Daoy (cell line): ENCODE measurements at places on chromosomes 6 and 20. TPM values are rescaled to one million over a fixed set of nuclear protein-coding genes. Genes with fewer than 3 reads are reported as not detected.

- no peak for DNase-seq
These were observed 39.0 kb downstream of the BLOC1S5 start for GRCh38 chr6:8025191-8025590.

DNA sequence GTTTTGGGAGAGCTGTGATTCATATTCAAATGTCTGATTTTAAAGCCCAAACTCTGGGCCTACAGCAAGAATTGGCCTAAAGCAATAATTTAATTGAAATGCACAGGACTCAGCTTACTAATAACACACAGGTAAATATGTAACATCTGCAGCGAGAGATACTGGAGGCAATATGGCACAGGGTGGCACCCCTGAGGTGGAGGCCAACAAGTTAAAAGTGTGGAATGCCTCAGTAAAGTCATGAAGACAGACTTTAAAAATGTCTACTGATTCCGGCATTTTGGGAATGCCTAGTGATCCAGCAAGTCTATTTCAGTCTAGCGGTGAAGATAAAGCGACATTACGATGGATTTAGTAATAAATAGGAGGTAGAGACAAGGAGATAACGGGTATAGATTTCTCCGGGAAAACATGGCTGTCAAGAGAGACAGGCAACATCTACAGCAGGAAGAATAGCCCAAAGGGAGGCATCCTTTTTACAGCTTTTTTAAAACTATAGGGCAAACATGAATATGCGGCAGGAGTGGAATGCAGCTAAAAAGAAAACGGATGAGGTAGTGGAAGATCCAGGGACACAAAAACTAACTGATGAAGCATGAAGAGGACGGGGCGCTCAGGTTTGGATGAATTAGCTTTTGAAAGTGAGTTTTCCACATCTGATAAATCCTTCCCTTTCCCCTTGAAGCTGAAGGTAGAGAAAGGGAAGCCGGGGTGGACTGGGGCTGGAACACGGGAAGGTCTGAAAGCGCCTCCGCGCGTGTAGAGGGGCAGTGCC lies 1.2 kb downstream of the NANP start:
- DNase-seq, result no peak

- DNase-seq, result peak; percentile 42
These were observed 163.7 kb downstream of the MAFB start for GRCh38 chr20:40525351-40525750.

DNA sequence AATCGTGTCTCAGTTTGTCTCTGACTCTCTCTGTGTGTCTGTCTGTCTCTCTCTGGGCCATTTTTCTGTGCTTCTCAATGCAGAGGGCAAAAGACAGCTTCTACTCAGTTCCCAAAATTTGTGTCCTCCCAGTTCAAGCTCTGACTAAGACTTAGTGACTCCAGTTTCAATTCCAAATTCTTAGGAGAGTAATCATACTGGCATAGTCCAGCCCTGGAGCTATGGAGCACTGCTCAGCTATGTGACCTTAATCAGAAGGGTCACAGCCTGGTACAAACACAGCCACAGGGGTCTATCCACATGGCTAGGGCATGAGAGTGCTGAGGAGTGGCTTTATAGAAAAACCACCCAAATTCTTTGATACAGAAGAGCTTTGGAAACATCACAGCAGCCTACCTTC lies 91.9 kb downstream of the FOXF2 start:
- peak; percentile 53 for DNase-seq

DNA sequence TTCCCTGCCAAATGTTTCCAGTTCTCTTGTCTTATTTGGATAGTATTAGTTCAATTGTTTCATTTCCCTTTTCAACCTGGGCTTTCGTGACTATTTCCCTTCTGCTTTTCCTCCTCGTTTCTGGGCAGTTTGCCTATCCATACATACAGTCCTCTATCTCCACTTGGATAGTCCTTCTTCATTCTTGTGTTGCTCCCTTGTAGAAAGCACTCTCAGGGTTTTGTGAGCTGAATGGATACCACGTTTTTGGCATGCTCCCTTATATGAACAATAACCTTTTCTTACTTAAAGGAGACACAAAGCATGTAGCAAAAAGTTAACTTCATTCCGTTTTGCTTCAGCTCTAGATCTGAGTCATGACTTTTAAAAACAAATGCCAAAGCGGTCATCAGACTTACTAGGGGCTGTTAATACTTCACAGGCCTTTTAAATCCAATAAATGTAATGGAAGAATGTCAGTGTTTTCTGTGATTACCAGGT lies 16.6 kb downstream of the CRYBG1 start:
- peak; percentile 27 for DNase-seq

- no peak for DNase-seq
These were observed 35.8 kb upstream of the MAS1 start for GRCh38 chr6:159854959-159855358.

GRCh38 chr20:46174469-46175126 lies 56.5 kb downstream of the CD40 start:
- DNase-seq, result peak; percentile 75

- no peak for DNase-seq
These were observed 60.4 kb downstream of the SOBP start for GRCh38 chr6:107550241-107550840.

GRCh38 chr20:1328680-1329330 lies at the start of gene SDCBP2:
TSS of gene SDCBP2 (minus strand) at chr20:1329139. CDS start at chr20:1320416, 8,723 bp downstream.
- DNase-seq, result no peak

GRCh38 chr6:133468591-133468990 lies 227.4 kb downstream of the EYA4 start:
- no peak for DNase-seq

DNA sequence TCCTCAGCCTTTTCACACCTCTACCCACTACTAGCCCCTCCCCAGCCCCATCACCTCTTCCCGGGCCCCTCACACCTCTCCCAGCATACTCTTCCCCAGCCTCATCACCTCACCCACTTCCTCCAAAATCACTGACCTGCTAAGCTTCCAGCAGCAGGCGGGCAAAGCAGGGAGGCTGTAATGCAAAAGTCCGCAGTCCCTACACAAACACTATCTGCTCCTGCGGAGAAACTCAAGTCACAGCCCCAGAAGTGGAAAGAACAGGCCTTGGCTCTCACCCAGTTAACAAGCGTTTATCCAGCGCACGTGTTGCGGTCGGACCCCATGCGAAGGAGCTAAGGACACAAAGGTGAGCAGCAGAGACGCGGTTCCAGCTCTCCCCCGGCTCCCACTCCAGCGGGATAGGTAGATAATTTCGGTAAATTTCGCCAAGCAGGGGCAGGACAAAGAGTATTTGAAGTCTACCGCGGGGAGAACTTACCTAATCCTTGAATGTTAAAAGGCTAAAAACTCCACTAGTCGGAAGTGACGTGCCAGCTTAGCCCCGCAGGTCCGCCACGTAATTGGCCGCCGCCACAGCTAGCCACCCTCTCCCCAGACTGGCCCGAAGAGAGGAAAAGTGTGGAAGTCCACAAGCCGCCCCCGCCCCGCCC lies 728 bp upstream of the TRIM39 start:
- DNase-seq, result peak; percentile 77

DNA sequence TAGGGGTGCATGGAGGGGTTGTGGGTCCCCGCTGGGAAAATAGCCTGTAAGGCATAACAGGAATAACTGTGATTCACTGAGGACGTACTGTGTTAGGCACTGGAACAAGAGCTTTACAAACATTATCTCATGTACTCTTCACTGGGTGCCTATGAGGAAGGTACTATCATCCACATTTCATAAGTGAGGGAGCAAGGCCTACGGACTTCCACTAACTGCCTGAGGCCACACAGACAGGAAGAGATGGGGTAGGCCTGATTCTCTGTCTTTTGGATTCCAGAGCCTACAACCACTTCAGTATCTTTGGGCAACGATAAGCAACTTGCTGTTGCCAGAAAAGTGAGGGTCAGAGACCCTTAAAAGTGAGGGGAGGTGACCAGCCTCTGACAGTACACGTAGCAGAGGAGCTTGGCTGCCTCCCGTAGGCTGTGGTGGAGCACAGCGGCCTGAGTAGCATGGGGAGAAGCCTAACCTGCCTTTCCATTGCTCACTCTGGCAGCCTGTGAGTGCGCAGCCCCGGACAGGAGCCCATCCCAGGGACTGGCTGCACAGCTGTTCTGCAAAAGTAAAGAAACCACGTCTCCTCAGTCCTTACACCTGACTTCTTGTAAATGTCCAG lies 30.4 kb downstream of the PSMB1 start:
- DNase-seq, result peak; percentile 36

DNA sequence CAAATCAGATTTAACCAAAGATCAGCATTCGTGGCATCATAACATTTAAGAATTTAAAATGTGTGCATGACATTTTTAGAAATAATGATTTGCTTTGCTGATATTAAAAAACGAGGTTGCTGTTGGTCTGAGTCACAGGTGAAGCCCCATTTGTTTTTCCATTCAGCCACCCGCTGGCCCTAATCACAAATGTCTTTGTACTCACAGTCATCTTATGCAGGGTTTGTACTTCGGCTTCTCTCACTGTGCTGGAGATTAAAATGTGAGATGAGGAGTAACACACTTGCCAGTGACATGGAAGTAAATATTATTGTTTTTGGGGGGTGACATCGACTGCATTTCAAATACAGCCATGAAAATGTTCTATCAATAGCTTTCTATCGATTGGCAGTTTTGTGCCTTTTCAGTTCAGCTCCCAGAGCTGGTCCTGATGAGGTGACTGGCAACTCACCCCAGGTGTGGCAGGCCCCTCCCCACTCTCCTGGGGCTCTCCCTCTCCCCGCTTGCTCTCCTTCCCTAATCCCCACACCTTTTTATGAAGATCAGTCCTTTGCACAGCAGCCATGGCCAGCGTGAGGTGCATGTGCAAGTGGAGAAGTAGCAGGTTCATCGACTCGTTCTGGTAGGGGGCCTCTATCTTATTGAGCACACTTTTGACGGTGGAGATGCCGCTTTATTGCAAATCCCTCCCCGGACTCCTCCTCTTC lies 58.8 kb upstream of the FUCA2 start:
- no peak for DNase-seq

DNA sequence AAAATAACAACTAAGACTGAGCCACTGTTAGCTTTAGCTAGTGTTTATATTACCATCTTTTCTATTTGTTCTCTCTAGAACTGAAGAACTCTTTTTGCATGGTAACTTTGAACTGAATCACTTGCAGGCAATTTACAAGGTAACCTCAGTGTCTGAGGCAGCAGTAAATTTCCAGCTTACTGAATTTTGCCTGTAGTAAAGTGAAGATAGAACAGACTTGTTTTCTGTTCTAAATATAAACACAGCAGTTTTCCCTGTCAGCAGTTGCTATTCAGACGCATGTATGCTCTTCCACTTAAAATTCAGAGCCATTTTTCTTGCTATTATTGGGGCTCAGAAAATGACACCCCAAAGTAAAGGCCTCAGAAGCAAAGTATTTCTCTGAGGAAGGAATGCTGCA lies 974.0 kb upstream of the GJE1 start:
- no peak for DNase-seq

GRCh38 chr6:158868122-158868480 lies 48.9 kb upstream of the EZR start:
- no peak for DNase-seq

GRCh38 chr6:132768051-132768517 lies 10.4 kb upstream of the VNN2 start:
- peak; percentile 16 for DNase-seq

DNA sequence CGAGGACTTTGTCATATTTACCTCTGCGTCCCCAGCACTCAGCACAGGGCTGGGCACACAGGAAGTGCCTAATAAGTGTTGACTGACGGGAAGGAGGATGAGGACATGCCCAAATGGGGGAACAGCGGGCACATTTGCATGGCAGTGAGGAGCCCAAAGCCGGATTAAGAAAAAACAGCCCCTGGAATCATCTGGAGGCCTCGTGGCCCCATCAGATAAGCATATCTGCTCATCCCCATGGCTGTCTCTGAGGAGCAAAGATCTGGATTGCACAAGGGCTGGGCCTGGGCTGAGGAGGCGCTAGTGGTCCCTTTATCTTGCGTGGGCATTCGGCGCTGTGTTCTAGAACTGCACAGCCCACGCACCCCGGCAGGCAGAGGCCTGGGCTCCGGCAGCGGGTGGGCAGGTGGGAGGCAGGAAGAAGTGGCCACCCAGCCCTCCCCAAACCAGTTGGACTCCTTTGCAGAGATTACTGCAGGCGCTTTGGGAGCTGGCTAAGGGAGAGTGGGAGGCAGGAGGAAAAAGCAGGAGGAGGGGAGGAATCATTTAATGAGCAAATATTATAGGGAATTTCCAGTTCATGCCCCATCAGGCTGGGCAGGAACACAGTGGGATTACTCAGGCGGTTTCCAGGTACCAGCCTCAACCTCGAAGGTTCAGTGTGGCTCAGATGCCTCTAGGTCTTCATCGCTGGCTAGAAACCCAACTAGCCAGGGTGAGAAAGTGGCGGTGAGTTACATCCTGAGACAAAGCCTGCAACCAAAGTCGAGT lies 108.1 kb downstream of the CEBPB start:
- no peak for DNase-seq

- no peak for DNase-seq
These were observed 3.0 kb downstream of the YWHAB start for GRCh38 chr20:44888226-44889103.

GRCh38 chr6:22071270-22072041 lies 225.4 kb downstream of the PRL start:
- peak; percentile 63 for DNase-seq

- peak; percentile 42 for DNase-seq
These were observed 228.6 kb upstream of the PMEPA1 start for GRCh38 chr20:57938158-57939108.

DNA sequence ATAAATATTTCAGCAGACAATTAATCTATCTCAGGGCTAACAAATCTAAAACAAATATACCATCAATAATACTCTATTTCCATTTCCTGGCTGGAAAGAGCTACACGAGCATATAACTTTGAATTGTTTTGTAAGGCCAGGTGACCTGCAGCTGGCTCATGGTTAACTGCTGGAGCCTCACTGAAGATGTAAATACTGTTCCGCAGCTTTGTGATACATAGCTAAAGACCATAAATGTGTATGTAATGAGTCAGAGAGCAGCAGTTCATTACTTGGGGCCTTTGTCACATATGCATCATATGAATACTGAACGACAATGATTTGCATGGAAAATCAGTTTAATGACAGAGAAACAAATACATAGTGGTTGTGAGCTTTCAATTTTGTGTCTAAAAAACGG lies 109.4 kb upstream of the CCN2 start:
- peak; percentile 73 for DNase-seq

GRCh38 chr6:18451756-18452155 lies 64.6 kb downstream of the RNF144B start:
- no peak for DNase-seq

The LPA gene
- not detected in 2 replicates for total RNA-seq

The ABHD16B gene
- not detected in 2 replicates for total RNA-seq

The ADGB gene
- 1.4 TPM in 1 of 2 replicates, not detected in the other for total RNA-seq

The DLL1 gene
- total RNA-seq, result 2.8 and 4.6 TPM in 2 replicates

The ZNF334 gene
- total RNA-seq, result 0.54 and 1.0 TPM in 2 replicates

The SPAG4 gene
- 0.17 TPM in 1 of 2 replicates, not detected in the other for total RNA-seq

The HLA-G gene
- not detected in 2 replicates for total RNA-seq

The TINAG gene
- not detected in 2 replicates for total RNA-seq

The NRSN1 gene
- total RNA-seq, result not detected in 2 replicates
